Stromal cell of bone marrow (primary cell): ENCODE measurements at places on chromosomes 7 and 10.

DNA sequence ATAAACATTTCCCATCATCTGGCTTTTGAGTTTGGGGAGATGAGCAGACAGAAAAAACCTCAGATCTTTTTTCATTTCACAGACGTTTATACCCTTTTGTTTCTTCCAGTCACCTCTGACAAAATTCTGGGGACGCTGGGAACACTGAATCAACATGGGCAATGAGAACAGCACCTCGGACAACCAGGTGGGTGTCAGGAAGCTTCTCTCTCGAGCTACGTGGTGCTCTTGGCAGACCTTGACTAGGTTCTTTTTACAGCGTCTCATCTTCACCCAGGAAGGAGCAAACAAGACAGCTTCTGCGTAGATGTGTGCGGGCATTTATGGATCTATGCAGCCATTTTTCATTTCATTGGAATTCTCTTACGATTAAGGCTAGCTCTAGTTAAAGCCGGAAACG is 32.9 kb downstream of the TACC2 start:
- no peak for DNase-seq

GRCh38 chr10:100913470-100913865 is 705 bp downstream of the SLF2 start:
- DNase-seq, result no peak

DNA sequence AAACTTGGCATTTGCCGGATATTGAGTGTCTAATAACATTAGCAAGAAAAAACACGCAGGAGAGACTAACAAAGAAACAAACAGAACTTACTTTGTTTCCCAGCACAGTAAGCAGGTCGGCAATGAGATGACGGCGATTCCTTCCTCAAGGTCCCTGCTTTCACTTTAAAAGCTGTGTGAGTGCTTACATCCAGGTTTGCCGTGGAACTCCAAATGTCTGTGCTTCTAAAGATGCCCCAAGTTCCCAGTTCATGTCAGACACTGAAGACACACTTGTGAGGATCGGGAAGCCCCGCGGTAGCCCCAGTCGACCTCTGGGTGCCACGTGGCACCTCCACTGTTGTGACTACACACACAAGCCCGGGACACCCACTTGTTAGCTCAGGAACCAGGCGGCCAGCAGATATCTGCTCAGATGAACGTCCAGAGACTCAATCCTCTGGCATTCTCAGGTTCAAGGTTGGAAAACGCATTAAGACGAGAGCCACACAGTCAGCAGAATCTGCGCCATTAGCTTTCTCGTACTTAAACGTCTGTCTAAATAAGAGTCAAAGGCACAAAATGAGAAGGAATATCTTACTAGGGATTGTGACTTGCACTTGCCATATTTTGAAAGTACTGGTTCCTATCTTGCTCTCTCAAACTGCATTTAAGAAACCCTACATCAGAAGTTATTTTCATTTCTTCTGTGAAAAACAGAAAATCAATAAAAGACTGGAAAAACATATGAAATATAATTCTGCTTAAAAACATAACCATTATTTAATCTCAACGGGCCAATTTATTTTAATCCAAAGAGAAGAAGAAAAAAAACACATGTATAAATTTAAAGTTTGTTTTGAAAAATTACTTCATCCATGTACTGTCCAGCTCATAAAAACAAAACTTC is 207.6 kb upstream of the KLF14 start:
- no peak for DNase-seq

DNA sequence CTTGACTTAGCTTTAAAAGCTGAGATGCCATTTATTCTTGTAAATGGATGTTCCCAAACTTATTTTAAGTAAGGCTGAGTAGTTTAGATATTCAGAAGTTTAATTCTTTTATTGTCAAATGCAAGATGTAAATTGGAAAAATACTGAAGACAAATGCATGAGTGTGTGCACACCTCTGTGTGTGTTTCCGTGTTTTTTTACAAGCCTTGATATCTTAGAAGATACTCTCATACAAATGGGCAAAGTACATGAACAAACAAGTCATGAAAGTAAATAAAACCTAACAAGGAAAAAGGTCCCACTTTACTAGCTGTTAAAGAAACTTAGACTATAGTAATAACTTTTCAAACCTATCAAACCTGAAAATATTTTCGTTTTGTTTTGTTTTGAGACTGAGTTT is 29.0 kb downstream of the ACSL5 start:
- no peak for DNase-seq

- DNase-seq, result no peak
Observed at GRCh38 chr10:133526957-133527588, at the start of gene CYP2E1. CYP2E1 (plus strand) TSS chr10:133527363; CDS start chr10:133527396, 33 bp downstream.

GRCh38 chr10:43796781-43797180 is 148.1 kb upstream of the ZNF32 start:
- no peak for DNase-seq

DNA sequence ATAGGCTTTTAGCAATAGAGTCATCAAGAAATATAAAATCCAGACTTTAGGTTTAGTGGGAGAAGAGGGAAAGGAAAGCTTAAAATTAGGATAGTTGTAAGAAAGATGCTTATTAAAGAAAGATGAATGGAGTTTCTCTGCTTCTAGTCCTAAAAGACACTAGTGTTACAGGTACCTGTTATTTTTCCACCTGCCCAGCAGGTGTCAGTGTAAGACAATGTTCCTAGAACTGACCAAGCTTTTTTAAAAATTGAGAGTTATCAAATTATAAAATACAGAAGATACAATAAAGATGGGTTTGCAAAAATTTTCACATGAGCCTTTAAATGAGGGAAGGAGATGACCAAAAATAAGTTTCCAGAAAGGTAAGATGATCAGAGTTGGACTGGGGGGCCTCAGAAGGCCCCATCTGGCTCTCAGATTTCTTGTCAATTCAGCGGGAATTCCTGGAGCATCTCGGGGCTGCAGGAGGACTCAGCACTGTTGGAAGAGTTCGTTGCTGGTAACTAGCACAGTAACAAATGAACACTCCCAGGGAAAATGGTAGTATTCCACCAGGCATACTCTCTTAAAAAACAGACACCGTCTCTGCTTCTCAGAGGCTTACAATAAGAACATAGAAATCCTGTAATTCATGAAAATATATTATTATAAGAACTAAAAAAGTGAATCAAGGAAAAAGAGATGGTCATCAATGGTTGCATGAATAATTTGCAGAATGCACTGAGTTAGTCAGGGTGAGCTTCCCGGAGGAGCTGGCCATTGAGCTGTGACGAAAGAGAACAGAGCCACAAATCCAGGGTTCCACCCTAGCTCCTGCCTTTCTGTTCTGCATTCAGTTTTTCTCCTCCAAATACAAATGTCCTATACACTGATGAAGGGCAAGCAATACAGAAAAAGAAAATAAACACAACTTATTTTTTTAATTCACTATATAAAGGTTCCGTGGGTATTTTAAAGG is 71.8 kb upstream of the PIK3CG start:
- DNase-seq, result no peak

GRCh38 chr7:67478066-67478465 is 481.4 kb downstream of the TYW1 start:
- DNase-seq, result no peak

- DNase-seq, result peak; percentile 75
Observed at GRCh38 chr7:92785923-92786322, 50.5 kb downstream of the CDK6 start.

- no peak for DNase-seq
Observed at GRCh38 chr7:104983076-104983577, 30.9 kb upstream of the KMT2E start.

DNA sequence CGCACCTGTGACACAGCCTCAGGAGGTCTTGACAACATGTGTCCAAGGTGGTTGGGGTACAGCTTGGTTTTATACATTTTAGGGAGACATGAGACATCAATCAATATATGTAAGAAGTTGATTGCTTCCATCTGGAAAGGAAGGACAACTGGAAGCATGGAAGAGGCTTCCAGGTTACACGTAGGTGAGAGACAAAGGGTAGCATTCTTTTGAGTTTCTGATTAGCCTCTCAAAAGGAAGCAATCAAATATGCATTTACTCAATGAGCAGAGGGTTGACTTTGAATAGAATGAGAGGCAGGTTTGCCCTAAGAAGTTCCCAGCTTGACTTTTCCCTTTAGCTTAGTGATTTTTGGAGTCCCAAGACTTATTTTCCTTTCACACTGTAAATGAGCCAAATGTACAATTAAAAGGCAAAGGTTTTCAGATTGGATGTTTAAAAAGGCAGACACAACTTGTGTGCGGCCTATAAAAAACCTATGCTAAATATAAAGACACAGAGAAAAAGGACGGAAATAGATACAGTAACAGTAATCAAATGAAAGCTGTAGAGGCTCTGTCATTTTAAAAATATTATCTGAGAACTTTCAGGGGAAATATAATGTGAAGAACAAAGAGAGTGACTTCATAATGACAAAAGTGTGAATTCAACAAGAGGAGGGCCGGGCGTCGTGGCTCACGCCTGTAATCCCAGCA is 65.7 kb upstream of the LANCL2 start:
- no peak for DNase-seq

DNA sequence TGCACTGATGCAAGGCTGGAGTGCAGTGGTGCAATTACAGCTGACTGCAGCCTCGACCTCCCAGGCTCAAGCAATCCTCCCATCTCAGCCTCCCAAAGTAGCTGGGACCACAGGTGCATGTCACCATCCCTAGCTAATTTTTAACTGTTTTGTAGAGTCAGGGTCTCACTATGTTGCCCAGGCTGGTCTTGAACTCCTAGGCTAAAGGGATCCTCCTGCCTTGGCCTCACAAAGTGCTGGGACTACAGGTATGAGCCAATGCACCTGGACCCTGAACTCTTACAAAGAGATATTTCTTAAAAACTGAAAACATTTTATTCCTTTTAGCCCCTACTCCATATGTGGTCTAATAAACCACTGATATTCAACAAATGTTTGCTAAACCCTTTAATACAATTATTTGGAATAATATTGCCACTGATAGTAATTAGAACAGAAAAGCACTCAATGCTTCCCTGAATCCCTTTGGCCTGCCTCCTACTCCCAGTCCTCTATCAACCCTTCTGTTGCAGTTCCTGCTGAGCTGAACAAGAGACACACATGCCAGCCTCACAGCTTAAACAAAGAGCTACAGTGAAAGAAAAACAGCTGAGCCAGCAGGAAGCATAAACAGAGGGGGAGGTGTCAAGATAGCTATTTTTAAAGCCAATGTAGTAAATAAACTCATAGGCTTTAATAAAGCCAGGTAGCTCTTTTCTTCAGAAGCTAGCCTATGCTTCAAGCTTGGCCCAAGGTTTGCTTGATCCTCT is 7.0 kb upstream of the GNAI1 start:
- no peak for DNase-seq

DNA sequence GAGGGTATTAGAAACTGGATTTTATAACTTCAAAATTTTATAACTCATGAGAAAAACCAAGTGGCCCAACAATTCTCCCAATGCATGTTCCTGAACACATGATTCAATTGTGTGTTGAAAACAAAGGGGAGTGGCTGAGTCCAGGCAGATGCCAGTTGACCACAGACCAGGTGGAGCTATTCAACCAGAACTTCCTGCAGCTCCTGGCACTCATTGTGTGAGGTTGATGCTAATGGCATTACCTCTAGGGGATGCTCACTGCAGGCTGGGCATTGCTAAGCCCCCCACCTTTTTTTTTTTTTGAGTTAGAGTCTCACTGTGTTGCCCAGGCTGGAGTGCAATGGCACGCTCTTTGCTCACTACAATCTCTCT is 20.3 kb downstream of the MYOF start:
- no peak for DNase-seq
